Renal cortical epithelial cell (primary cell): ENCODE measurements at places on chromosomes 1 and 21. TPM values are rescaled to one million over a fixed set of nuclear protein-coding genes. Genes with fewer than 3 reads are reported as not detected.

ATP1A4 gene
- not detected in 2 replicates for total RNA-seq

RNU1-4 gene
- under 0.01 TPM in 2 replicates for total RNA-seq

CFHR2 gene
- not detected in 2 replicates for total RNA-seq

DNA sequence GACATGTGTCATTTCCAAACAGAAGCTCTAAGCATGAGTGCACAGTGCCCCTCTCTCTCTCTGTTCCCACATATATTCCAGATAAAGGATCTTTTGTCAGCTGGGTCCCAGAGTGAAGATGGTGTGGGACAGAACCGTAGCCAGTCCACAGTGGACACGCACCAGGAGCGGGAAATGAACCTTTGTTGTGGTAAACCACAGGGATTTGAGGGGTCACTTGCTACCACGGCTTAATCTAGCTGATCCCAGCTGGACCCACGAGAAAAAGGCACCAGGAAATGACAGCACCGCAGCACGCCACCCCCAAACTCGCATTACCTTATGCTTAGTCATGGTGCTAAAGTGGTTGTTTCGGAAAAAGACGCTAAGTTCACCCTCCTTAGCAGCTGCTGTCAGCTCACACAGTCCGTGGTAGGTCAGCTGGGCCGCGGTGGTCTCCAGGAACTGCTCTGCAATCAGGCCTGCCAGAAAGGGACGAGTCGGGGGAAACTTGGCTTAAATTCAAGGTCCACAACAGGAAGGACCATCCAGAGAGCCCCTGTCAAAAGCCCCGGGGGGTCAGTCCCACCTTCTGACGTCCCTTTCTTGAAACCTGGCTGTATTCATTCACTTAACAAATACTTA lies 7.5 kb downstream of the MINDY1 start:
- DNase-seq, result no peak

DNA sequence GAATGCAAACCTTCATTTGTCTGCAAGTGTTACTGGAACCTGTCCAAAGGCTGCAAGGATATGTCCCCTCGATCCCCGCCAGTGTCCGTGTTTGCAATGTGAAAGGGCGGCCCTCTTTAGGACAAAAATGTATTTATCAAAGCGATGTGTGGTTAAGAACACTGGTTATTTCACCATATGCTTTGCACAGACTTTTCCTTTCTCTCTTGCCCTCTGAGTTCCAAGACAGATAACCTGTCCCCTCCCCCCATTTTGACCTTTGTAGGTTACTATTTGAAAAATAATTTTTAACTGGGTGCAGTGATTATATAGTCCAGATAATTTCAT lies 1.8 kb downstream of the CHRM3 start:
- no peak for DNase-seq

DNA sequence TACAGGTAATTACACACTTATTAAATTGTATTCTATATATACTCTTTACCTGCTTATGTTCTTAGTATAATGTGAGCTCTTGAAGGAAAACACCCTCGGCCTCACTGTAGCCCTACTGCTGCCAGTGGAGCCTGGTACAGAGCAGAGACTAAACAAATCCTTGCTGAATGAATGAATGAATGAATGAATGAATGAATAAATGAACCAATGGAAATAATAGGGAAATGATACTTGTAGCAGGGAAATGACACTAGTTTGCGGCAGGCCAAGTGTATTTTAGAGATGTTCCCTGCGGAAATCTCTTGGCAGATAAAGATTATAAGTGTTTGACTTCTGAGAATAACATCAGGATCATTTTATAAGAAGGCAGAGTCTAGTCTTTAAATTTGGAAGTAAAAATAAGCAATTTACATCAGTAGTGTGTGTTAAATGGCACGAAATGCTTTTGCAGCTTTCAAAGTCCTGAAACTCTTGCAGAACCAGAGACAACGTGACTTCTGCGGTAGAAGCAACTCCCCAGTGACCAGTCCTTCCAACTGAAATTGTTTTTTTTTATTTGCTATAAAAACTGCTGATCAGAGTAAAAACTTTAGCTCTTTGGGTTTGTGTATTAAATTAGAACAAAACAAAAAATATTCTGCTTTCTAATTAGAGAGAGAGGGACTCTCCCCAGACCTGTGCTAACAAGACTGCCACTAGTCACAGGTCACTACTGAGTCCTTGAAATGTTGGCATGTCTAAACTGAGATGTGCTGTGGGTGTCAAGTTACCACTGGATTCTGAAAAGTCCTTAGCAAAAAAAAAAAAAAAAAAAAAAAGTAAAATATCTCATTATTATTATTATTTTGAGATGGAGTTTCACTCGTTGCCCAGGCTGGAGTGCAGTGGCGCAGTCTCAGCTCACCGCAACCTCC lies 199.3 kb upstream of the MAP1LC3C start:
- DNase-seq, result no peak

SYCP1 gene
- total RNA-seq, result not detected in 2 replicates

GRCh38 chr1:98321191-98321590 lies 340.3 kb upstream of the SNX7 start:
- no peak for DNase-seq
